Dorsolateral prefrontal cortex (tissue), 122 donors: ENCODE measurements at places on chromosomes 12 and 14.

GRCh38 chr14:72472845-72473244 is 421.1 kb downstream of the DPF3 start:
- no peak for DNase-seq

- DNase-seq: no peak
Measured at GRCh38 chr14:39229601-39230110, 4.1 kb upstream of the MIA2 start.

DNA sequence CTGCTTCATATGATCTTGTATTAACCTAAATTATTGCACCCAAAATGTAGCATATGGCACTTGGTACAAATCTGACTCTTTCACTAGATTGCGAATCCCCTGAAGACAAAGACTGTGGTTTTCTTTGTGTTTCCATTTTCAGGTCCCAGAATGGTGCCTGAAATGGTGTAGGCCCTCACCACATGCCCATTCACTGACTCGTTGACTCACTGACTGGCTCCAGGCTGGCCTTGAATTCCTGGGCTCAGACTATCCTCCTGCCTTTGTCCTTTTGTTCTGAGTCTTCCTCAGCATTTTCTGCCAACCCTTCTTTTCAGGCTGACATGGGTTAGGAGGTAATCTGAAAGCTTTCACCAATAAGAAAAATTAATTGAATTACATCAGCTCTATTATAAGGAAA is 368.7 kb upstream of the GARIN6 start:
- DNase-seq: no peak

GRCh38 chr14:54338696-54339317 is 58.0 kb upstream of the CDKN3 start:
- DNase-seq: no peak

DNA sequence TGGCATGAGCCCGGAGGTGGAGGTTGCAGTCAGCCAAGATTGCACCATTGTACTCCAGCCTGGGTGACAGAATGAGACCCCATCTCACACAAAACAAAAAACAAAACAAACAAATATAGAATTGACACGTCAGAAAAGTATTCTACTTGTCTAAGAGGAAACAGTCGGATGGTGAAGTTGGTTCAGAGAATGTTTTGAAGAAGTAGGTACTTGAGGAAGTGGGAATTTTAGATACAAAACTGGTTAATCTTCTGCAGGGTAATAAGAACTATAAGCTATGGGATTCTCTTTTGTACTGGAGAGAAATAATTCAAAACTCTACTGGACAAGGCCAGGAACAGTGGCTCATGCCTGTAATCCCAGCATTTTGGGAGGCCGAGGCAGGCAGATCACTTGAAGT is 14.6 kb upstream of the TCTN1 start:
- DNase-seq: no peak

DNA sequence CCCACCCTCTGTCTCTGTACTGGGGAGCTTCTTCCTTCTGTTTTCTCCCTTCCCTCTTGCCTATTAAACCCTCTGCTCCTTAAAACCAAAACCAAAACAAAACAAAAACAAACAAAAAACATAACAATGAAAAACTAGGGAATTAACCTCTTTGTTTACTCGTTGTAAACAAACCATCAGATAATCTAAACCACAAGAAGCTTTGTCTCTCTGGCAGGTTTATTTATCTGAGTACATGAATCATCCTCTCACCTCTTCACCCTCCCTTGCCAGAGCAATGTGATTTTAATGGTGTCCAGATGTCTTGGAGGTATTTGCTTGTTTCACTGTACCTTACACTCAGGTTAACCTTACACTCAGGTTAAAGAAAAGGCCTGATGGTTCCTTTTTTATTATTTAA is 66.1 kb downstream of the DYRK2 start:
- no peak for DNase-seq

DNA sequence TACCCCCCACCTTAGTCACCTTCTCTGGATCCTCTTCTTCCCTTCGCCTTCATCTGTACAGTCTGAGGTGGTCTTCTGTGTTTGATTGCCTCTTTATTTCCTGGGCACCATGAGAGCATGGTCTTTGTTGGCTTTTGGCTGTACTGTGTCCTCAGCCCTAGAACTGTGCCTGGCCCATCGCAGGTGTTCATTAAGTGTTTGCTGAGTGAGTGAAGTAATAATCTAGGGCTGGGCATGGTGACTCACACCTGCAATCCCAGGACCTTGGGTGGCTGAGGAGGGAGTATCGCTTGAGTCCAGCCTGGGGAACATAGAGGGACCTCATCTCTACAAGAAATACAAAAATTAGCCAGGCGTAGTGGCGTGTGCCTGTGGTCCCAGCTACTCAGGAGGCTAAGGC is 13.9 kb downstream of the ALDH2 start:
- DNase-seq: no peak
